Activated CD4-positive, alpha-beta T cell treated with anti-CD3 and anti-CD28 coated beads, Interleukin-2, amount 10 ng/mL, durations not matched to agents 7 days and 5 days (primary cell): ENCODE measurements at places on chromosomes 3 and 15. TPM values are rescaled to one million over a fixed set of nuclear protein-coding genes. Genes with fewer than 3 reads are reported as not detected.

Gene PLD1
- 0.94 TPM for total RNA-seq

Gene ADGRG7
- not detected for total RNA-seq

Gene SLC15A2
- 2.2 TPM for total RNA-seq

- no peak for DNase-seq
- H3K27me3 ChIP-seq, result peaks cover 10% of the 10 kb centered on the region
- peaks cover 18% of the 10 kb centered on the region for H3K4me1 ChIP-seq
These were observed 102.6 kb upstream of the SLC6A6 start for GRCh38 chr3:14299767-14300166.
